ENCODE measurements at places on chromosomes 1 and 21. TPM values are rescaled to one million over a fixed set of nuclear protein-coding genes. Genes with fewer than 3 reads are reported as not detected.

DNA sequence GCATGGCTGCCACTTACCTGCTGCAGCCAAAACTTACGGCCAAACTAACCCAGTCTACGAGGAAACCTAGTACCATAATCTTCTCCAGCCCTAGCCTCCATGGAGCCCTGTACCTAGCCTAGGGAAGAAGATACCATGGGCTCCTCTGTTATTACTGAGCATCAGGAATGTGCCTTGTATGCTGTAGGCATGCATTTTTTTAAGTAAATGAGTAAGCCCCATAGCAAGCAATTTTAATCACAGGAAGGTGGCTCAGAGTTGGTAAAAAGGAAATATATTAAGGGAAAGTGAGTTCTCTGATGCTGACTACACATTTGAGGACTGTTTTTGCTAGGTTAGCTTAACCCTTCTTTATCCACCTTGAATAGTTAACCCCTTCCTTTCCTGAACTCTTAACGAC, 21.2 kb downstream of the NFASC start:
- DNase-seq: no peak

GJA4 gene
- total RNA-seq: 26.8 TPM

DNA sequence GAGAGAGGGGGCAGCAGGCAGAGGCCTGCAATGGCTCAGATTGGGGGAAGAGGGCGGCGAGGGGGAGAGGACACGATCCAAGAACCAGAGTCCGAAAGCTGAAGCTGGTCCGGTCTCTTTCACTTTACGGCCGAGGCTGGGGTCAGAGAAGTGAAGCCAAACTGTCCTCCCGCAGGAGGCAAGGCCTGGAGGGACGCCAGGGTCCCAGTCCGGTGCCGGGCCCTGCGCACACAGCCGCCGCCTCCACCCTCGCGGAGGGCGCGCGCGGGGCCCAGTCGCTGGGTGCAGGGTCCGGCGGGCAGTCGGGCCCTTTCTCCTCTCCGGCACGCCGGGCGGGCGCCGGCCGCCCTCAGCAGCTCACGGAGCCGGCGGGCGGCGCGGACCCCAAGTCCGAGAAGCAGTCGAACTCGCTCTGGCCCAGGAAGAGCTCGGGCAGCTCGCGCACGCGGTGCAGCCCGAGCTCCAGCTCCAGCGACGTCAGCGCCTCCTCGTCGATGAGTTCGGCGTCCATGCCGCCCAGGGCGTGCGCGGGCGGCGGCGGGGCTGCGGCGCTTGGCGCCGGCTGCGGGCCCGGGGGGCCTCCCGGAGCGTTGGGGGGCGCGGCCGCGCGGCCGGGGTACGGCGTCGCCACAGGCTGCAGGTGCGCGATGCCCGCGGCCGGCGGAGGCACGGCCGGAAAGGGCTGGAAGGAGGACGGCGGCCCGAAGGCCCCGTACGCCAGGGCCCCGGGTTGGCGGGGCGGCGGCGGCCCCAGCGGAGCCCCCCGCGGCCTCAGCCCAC, 749 bp downstream of the CITED4 start:
- no peak for DNase-seq

DNA sequence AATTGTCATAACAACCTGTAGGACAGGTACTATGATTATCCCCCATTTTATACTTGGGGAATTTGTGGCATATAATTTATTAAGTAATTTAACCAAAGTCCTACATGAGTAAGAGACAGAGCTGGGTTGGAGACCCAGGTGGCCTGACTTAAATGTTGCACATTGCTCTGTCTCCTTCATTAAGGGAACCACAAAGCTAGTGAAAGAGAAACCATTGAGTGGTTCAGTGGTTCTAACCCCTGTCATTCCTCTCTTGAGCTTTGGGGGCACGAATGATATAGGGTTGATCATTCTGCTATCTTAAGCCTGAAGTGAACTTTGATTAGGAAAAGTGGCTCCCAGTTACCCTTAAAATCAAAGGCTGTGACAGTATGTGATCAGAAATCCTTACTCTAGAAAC, 5.3 kb upstream of the MAP3K7CL start:
- DNase-seq: no peak

CYP4Z1 gene
- 1.5 TPM for total RNA-seq

GRCh38 chr21:41929248-41929647, 24.6 kb downstream of the C2CD2 start:
- DNase-seq: no peak

DNA sequence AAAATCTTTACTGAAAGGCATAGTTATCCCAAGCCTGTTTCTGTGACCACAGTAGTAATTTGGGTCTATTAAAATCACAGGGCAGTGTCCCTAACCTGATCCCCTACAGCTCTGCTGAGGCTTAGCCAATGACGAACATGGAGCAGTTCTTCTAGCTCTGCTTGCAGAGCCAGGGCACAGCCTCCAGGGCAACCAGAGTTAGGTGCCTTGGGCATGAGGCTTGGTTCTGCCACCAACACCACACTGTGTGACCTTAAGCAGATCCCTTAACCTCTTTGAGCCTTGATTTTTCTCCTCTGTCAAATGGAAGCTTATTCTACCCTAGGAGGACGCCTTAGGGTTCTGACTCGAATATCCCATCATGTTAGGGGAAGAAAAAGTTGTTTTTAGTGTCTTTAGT, 86.7 kb upstream of the TLR5 start:
- no peak for DNase-seq

WDR64 gene
- total RNA-seq: not detected

FTCD gene
- total RNA-seq: 0.29 TPM

GRCh38 chr21:16912075-16912474, 600.8 kb upstream of the CXADR start:
- DNase-seq: no peak

PEAR1 gene
- 14.5 TPM for total RNA-seq

COA7 gene
- total RNA-seq: 14.1 TPM

GRCh38 chr1:27031235-27032118, 18.8 kb upstream of the TENT5B start:
- peak; percentile 93 for DNase-seq

DNA sequence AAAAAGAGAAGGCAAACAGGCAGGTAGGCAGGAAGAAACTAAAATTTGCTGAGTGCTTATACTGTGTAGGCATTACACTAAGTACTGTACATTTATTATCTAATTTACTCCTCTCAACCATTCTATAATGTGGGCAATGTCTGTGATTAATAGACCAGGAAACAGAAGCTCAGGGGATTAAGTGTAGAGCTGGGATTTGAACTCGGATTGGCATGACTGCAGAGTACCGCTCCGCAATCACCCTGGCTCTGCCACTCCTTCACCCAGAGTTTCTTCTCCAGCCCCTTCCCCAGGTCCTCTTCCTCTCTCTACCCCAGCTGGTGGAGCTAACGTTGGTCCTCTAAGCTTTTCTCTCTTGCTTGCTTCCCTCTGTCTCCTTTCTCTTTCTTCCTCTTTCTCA, 11.5 kb upstream of the S100A2 start:
- DNase-seq: no peak

DNA sequence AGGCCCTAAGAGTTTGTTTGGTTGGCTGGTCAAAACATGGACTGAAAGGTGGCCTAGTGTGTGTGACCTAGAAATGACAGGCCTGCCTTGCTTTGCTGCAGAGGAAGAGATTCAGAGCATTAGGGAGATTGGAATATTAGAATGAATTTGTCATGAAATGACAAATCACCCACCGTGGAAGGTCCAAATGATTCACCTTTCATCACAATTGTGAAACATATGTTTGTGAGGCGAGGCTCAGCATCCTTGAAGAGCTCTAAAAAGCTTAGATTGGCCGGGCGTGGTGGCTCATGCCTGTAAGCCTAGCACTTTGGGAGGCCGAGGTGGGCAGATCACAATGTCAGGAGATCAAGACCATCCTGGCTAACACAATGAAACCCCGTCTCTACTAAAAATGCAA, 5.5 kb downstream of the LCE1B start:
- DNase-seq: no peak

- peak; percentile 85 for DNase-seq
Measured at GRCh38 chr1:52601991-52602855, at the start of gene GPX7. GPX7 (plus strand) TSS chr1:52602371; CDS start chr1:52602410, 39 bp downstream.

DCAF6 gene
- total RNA-seq: 50.2 TPM

DNA sequence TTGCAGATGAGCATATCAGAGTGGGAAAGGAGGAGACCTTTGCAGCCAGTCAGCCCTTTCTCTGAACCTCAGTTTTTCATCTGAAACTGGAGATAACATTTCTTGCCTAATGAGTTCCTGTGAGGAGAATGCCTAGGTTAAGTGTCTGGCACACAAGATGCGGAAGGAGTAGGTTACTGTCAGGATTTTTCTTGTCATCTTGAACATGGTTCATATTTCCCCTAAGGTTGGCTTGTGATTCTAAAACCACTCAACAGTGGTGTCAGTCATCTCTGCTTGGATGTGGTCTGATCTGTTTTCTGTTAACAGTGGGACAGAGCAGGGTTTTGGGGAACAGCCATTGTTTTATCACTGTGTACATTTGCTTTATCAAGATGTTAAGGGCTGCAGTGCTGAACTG, 70.6 kb downstream of the TGFB2 start:
- DNase-seq: no peak

SRGAP2B gene
- total RNA-seq: 33.2 TPM

DNA sequence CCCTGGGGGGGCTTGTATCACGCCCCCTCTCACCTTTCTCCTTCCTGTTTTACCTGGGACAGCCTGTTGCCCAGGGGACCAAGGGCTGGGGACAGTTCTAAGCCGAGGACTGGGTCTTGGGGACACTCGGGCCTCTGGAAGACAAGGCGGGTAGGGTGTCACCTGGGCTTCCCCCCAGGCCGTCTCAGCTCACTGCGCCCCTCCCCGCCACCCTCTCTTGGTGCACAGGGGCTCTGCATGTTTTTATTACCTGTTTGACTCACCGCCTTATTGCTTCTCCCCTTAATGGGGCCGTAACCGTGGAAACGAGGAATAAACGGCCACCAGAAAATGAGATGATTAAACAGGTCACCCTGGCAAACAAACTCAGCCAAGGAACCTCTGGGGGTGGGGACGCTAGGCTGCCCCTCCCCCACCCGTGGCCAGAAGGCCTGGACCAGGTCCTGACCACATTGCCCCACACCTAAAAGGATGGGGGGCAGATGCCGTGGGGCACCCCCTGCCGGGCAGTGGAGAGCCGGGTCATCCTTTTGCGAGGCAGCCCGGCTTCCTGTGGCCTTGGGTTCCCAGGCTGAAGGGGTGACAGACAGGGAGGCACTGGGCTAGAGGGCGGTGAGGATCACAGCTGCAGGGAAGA, 109.9 kb downstream of the CASZ1 start:
- DNase-seq: no peak

ST6GALNAC3 gene
- total RNA-seq: 18.9 TPM
